ENCODE measurements at places on chromosomes 2 and 18. TPM values are rescaled to one million over a fixed set of nuclear protein-coding genes. Genes with fewer than 3 reads are reported as not detected.
A peak's percentile ranks its signal among the peaks of the same experiment; 100 is the strongest.

DNA sequence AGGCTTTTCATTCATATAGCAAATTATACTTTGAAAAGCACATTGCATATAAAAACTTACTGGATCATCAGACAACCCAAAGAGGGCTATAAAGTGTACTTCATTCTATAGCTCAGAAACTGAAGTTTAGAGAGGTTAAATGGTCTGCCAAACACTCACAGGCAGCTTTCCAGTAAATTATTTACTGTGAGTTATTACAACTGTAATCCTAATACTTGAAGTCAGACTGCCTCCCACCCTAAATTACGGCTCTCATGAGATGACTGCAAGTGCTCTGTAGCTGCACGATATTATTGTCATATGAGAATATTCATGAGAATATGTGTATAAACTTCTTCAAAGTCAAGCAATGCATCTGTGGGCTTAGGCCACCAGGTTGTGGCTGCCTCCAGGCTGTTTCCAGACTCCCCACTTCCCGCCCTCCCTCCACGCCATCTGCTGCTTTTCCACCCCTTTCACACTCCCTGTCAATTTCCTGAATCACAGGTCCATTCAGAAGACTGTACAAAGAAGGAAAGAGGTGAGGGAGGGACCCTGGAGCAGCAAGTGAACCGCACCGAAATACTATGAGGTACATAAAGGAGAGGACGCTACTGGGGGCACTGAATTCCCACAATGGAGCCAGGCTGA, 111.1 kb upstream of the SPOPL start:
- no peak for DNase-seq

NT5DC4 gene
- not detected for total RNA-seq

CTIF gene
- 51.5 TPM for total RNA-seq

- DNase-seq: no peak
Observed at GRCh38 chr2:33488715-33489540, 12.5 kb downstream of the RASGRP3 start.

SLC14A1 gene
- 0.36 TPM for total RNA-seq

DNA sequence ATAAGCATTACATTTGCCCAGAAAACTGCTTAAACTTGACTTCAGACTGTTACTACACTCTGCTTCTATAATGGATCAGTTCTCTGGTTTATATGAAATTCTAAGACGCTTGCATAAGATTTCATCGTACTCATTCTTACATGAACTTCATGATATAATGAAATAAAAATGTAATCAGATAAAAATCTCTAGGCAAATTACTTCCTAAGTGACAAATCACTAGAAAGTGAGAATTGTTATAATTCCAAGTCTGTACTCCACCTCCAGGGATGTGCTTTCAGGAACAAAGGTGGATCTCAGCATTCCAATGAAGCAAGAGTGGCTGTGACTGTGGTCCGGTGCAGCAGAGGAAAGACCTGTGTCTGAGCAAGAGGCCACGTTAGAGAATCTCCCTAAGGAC, 226.2 kb downstream of the PIEZO2 start:
- DNase-seq: no peak

GRCh38 chr18:77058290-77058835, 74.2 kb downstream of the MBP start:
- no peak for DNase-seq

DNA sequence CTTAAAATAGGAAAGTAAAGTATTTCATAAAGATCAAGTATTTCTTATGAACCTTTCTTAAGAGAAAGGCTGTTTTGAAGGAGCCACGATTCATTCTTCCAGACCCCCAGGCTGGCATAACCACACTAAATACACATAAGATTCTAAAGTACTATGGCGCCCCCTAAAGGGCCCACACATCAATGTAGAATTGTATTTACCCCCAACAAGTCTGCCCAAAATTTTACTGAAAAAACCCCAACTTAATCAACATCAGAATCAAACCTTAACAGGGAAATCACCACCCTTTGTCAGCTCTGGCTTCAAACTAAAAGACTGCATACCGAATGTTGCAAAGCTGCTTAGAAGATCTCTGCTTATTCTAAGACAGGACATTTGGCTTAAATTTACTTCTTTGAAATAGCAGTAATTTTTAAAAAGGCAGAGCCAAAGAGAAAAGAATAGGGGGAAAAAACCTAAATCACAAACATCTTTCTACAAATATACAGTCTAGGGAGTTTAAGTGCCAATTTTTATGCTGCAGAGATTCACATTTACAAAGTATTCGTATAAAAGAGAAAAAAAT, 20.4 kb upstream of the BCL2 start:
- DNase-seq: peak; percentile 50

GRCh38 chr2:165573534-165574461, 104.3 kb downstream of the CSRNP3 start:
- peak; percentile 66 for DNase-seq

DNA sequence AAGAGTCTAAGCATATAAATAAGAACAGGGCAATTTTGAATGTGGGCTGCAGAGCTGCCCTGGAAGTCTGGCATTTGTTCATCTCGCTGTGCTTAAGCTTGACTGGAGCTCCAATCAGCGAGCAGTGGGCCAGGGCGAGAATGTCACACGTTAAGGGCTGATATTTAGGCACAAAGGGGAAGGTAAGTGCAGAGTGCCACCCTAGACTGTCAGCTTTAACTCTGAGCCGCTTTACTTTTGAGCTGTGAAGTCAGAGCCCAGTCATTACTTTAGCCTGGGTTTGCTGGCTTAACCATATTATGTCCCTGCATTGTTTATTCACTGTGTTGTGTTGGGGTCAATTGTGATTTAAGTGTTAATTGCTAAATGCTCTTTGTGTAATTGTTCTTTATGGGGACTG, 236.1 kb upstream of the SIX3 start:
- no peak for DNase-seq

DNA sequence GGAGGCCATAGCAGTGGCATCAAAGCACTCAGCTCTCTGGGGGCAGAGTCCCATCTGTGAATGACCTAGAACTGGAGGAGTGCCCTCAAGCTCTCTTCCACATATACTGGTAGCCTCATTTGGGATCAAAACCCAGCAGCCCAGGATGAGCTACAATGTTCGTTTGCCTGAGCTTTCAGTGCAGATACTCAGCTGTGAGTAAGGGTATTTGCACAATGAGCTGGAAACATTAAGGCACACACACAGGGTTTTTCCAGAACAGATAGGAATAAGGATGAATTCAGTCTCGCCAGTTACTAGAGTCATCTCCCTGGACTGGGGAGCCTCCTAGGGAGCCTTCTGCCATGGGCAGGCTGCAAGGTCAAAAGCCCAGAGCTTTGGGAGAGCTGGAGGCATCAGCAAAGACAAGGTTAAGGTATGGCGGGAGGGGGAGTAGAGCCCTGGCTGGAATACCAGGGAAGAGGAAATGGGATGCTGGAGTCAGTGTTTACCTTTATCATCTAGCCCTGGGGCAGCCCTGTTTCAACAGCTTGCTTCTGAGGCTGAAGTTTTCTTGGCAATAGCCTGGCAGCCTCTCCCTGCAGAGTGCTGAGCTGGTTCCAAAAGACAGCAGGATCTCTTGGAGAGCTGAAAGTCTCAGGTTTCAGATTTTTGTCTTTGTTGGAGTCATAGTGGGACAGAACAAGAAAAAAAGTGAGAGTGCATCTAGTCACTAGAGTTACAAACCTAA, 187.7 kb downstream of the LOXHD1 start:
- DNase-seq: no peak

DNA sequence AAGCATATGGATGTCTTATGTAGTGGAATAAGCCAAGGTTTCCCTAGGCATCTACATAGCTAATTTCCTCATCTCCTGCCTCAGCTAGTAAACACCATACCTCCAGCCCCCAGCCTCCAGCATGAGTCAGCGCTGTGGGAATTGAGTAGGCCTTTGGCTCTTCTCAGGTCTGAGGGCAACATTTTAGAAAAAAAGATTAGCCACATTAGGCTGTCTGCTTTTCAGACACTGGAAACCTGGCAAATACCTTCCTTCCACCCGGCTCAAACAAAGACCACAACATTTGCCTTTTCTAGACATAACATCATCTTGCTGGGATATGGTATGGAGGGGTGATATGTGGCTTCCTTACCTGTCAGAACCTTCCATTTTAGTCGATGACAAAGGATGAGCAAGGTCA, 6.1 kb upstream of the CCDC195 start:
- DNase-seq: no peak

GRCh38 chr2:187684174-187684573, 129.9 kb upstream of the TFPI start:
- no peak for DNase-seq

DNA sequence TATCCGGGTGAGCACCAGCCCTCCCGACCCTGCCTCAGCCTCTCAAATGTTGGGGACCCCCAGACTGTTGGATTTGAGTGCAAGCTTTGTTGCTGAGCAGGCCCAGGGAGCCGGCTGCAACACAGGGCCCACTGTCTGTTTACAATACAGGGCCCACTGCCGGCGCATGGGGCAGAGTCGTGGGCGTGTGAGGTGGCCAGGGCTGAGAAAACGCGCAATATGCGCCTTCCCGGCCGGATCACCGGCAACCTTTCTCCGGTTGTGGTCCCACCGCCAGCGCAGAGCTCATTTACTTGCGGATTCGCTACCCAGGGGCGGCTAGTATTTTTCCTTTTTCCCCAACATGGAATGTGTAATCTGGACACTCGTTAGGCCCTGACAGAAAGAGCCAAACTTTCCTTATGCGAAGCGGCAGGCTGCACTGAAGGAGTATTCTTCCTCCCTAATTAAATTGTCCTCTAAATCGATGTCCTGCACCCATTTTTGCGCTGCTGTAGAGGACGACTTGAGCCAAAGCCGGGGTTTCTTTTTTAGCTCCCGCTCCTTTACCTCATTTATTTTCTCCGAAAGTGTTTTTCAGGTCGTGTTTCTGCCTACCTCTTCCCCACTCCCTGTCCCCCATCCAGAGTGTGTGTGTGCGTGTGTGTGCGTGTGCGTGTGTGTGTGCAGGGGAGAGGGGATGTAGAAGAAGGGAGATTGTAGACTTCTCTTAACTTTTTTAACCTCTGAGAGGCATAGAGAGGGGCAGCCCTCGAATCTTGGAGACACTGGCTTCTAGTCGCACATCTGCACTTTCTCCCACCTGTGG, 2.7 kb downstream of the OTX1 start:
- DNase-seq: peak; percentile 26

- no peak for DNase-seq
Observed at GRCh38 chr18:10381516-10381915, 72.9 kb upstream of the APCDD1 start.

- no peak for DNase-seq
Observed at GRCh38 chr18:42413870-42414269, 458.8 kb downstream of the PIK3C3 start.

DNA sequence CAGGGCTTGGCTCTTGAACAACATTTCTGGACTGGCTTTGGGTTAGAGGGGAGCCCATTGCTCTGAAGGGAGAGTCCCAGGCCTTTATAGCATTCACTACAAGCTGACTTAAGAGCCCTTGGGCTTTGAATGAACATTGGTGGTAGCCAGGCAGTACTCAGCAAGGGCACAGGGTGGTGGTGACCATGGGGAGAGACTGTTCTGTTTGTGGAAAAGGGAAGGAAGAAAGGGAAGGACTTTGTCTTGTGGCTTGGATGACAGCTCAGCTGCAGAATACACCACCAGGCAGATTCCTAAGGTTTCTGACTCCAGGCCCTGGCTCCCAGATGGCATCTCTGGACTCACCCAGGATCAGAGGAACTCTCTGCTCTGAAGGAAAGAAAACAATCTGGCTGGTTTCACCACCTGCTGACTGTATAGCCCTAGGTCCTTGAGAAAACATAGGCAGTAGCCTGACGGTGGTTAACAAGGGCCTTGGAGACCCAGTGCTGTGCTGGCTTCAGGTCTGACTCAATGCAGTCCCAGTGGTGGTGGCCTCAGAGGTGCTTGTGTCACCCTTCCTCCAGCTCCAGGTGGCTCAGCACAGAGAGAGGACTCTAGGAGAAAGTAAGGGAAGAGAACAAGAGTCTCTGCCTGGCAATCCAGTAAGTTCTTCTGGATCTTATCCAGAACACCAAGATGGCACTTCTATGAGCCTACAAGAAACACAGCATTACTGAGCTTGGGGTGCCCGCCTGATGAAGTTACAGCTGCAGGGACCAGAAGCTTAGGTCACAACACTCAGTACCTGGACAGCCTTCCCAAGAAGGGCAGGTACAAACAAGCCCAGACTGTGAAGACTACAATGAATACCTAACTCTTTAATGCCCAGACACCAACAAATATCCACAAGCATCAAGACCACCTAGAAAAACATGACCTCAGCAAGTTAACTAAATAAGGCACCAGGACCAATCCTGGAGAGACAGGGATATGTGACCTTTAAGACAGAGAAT, 16.4 kb upstream of the ABCB11 start:
- DNase-seq: no peak

- peak; percentile 17 for DNase-seq
Observed at GRCh38 chr2:16382451-16382850, 283.2 kb downstream of the CYRIA start.

GRCh38 chr2:113203217-113203530, 29.4 kb downstream of the PSD4 start:
- DNase-seq: no peak

AGXT gene
- total RNA-seq: not detected

GALNT13 gene
- total RNA-seq: 26.3 TPM

All from endothelial cell (in vitro differentiated cells).